NAMALWA (cell line): ENCODE measurements at places on chromosomes 7 and 10.
A peak's percentile ranks its signal among the peaks of the same experiment; 100 is the strongest.

- no peak for DNase-seq
Measured at GRCh38 chr10:14008740-14009080, 322.0 kb downstream of the FRMD4A start.

DNA sequence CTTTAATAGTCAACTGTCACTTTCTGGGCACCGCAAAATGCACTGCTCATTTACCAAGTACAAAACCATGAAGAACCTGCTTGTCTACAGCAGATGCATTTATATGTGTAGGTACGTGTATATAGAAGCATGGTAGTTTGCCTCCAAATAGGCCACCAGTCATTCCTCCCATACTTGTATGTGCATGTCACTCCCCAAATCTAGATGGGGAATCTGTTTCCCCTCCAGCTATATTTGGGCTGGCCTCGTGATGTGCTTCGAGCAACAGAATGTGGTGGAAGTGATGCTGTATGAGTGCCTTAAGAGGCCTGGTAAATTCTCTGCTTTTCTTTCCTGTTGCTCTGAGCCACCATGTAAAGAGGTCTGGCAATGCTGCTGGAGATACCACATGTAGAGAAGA is 47.1 kb downstream of the PSMC2 start:
- no peak for DNase-seq

DNA sequence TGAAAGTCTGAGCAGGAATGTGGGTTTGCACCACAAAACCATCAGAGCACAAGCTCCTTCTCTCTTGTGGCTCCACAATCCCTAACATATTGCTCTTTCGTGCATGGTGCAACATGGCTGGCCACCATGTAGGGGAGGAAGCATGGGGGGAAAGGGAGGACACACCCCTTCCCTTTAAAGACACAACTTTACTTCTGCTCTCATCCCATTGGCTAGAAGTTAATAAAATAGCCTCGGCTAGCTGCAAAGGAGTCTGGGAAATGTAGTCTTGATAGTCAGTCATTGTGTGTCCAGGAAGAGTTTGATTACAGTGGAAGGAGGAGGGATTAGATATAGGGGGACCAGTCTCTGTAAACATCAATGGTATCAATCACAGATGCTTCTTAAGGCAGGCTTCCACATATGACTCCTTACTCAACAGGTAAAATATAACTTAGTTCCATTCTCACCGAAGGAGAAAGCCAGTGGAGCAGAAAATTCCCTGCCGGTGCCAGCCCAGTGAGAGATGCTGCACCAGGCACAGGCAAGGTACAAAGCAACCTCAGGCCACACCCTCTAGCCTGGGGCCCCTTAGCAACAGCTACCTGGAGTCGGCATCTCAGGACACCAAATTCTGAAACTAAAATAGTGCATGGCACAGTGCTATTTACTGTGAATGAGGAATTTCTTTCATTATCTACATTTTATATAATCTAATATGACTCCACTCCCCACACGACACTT is 124.7 kb upstream of the CTBP2 start:
- DNase-seq = peak; percentile 81

- DNase-seq = no peak
Measured at GRCh38 chr10:88316292-88316861, 266.7 kb downstream of the RNLS start.

DNA sequence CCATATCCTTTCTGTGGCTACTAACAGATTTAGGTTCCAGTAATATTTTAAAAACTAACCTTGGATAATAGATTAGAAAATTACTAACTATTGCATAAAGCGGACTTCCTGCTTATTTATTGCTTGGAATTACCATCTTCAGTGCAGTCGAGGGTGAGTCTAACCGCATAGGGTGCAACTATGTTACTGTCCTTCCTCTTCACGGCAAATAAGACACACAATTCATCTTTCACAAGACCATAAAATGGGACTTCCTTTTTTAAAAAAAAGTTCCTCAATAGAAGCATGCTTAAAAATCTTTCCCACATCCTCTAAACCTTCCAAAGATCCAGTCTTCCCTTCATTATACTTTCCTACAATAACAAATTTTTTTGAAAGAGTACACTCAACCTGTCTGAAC is 2.1 kb downstream of the SLC25A40 start:
- DNase-seq = peak; percentile 58

GRCh38 chr10:61971003-61971325 is 69.5 kb downstream of the ARID5B start:
- DNase-seq = no peak

- no peak for DNase-seq
Measured at GRCh38 chr7:21218155-21218554, 209.7 kb upstream of the SP4 start.

- no peak for DNase-seq
Measured at GRCh38 chr7:138878856-138879255, 80.9 kb upstream of the ATP6V0A4 start.

DNA sequence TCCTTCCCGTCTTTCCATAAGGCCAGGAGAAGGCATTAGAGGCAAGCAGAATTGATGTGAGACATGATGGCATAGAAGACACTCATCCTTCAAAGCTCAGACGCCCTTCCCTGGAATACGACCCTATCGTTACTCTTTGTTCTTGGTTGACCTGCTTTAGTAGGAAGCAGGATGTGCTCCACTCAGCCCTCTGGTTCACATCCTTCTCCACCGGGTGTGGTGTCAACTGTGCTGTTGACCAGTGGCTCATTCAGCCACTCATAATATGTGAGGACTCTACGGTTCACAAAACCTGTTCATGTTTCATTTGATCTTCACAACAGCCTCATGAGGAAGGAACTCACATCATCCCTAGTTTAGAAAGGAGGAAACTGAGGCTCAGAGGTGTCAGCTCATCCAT is 47.1 kb downstream of the ADRA2A start:
- no peak for DNase-seq

DNA sequence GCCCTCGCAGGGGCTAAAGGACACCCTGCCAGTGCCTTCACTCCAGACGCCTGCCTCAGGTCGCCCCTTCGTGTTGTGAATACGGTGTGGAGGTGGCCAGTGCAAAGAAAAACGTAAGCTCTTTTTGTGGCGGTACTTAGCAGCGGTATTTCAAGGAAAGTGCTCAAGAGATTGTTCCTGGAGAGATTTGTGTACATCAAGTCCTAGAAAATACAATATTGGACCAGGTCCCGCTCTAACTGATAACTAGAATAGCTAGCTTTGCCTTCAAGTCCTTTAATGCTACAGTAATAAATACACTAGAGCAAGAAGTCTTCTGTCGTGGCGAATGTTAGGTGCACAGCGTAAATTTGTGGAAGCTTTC is 689 bp downstream of the PLCE1 start:
- no peak for DNase-seq
